ENCODE measurements at places on chromosomes 4 and X.

GRCh38 chr4:22881411-22881810 lies 188.7 kb downstream of the GBA3 start:
- no peak for DNase-seq

DNA sequence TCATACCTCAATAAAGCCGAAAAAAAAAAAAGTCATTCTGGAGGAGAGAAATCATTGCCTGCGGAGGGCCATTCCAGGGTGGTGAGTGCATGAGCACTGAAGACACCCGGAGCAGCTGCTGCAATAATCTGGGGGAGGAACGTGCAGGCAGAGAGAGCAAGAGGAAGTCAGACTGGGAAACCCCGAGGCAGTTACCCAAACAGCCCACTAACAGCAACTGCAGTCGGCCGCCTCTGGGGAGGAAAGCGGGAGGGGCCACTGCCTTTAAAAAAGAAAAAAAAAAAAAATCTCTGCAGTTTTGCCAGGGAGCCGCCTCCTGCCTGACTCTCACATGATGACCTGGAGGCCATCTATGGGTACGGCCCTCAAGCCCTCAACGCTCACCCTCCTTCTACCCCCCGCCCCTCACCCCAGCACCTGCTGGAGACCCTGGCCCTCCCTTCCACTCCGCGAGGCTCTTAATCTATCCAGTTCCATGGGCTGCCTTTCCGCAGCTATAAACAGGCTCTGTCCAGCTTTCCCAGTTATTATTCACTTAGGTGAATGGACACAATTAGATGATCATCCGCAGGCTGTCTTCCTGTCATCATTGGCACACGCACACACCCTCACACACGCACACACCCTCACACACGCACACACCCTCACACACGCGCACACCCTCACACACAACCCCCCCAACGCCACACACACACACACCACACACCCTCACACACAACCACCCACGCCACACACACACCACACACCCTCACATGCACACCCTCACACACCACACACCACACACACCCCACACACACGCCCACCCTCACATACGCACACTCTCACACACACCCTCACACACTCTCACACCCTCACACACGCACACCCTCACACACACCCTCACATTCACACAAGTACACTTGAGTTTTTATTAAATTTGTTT lies 3.4 kb upstream of the AVPR2 start:
- DNase-seq, result peak; percentile 76

- peak; percentile 8 for DNase-seq
These were observed 826.2 kb upstream of the TENM3 start for GRCh38 chr4:181416966-181417365.

DNA sequence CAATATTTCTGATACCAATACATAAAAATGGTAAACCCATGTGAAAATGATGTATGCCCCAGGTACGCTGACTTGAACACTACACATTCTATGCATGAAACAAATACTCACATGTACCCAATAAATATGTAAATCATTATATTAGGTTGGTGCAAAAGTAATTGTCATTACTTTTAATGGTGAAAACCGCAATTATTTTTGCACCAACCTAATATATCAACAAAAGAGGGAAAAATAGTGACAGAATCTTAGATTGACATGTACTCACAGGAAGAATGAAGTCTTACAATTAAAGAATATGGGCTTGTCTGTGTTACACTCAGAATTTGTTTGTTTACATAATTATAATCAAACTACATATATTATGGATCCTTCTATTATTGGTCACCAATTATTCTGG lies 82.3 kb downstream of the GLRA3 start:
- no peak for DNase-seq

GRCh38 chrX:13414006-13414647 lies 94.3 kb upstream of the ATXN3L start:
- DNase-seq, result no peak

DNA sequence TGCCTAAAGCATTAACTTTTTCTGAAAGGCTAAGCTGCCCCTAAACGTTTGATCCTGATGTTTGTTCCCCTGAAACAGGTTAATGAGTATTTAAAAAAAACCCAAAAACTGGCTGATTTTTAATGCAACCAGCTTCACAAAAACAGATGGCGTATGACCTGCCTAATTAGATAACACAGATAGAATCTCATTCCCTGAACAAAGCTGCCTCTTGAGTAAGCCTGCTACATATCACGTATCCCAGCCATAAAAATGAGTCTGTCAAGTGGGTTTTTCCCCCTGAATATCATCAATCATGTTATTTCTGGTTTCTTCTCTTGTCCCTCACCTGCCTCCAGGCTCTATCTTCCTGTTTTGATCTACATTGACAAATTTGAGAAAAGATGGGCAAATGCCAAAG lies 154.2 kb upstream of the FAM9B start:
- DNase-seq, result no peak

GRCh38 chr4:132396636-132397035 lies 752.5 kb upstream of the PCDH10 start:
- DNase-seq, result no peak

GRCh38 chr4:168741281-168742173 lies 244.7 kb downstream of the PALLD start:
- DNase-seq, result no peak

GRCh38 chr4:30790123-30790522 lies 70.0 kb downstream of the PCDH7 start:
- DNase-seq, result no peak

GRCh38 chrX:71315917-71316316 lies 14.4 kb downstream of the ITGB1BP2 start:
- no peak for DNase-seq

DNA sequence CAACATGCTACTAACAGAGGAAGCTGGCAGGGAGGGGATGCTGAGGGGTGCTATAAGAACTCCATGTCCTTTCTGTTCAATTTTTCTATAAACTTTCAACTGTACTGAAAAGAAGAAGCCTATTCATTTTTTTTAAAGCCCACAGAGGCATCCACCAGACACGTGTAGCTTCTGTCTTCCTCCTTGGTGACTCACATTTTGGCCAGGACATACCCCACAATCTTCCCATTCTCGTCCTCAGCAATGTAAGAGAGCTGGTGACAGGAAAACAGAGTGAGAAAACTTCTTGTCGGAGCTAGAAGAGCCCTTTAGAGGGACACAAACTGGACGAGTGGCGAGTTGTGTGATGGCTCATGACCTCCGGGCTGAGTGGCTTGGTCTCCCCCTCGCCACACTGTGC lies 1.1 kb downstream of the NAA10 start:
- no peak for DNase-seq

DNA sequence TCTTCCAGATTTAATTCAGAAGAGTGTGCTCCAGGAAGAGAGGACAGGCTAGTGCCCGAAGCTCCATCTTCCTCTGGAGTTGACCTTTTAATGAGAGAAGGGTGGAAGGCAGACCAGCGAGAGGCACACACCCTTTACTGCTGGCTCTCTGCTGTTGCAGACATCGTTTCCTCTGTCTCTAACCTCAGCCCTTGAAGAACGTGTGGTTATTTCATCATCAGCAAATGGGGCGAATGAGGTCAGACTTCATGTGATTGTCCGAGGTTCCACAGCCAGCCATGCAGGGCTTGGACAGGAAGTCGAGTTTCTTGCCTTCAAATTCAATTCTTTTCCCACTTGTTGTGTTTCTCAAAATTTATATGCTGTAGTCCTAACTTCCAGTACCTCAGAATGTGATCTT lies 155.2 kb upstream of the MSX1 start:
- DNase-seq, result no peak

DNA sequence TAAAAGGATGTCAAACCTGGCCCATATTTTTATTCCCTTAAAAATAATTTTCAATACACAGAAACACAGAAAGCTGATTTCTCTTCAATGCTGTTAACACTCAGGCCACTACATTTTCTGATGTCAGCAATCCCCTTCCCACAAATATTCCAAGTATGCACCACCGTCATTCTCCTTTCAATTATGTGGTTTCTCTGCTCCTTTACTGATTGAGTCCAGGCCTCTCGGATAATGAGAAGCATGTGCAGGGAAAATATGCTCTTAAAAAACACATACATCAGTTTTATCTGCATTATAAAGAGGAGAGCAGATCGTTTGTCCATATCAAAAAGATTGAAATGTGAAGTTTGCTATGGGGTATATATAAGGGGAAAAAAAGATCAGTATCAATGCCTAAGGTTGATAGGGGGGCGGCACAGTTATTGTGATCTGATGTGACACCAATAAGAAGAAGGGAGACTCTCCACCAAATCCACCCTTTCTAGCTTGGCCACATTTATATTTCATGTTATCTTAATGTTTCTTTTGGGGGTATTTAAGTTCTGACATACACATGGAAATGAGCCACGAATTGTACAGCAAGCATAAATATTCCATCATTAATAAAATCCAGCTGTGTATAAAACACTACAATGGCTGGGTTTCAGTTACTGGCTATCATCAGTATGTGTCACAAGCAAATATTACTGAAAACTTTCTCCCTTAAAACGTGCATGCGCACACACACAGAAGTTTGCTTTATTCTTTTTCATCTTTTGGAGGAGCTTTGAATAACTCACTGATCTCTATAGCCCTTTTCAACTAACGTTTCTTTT lies 6.4 kb downstream of the AMOT start:
- DNase-seq, result no peak

DNA sequence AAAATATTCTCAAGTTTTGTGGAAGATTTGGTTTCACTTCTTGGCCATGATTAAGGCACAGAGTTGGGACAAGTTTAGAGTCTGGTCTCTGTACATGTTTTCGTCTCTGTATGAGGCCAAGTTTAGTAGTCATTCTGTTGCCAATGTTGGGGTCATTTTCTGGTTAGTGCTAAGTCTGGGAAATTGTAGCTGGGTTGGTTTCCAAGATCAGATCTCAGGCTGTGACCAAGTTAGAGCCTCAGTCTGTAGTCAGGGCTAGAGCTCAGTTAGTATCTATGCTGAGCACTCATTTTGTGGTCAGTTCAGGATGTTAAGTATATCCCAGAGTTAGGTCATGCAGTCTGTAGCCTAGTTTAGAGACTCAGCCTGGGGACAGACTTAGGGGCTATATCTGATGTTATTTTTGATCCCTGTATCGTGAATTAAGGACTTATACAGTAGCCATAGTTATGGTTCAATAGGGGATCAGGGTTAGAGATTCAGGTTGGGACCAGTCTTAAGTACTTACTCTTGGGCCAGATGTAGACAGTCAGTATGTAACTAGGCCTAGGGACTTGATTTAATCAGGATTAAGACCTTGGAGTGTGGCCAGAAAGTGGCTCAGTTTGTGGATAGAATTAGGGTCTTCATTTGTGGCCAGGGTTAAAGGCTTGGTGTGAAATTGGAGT lies 6.6 kb upstream of the ENOX2 start:
- DNase-seq, result no peak

DNA sequence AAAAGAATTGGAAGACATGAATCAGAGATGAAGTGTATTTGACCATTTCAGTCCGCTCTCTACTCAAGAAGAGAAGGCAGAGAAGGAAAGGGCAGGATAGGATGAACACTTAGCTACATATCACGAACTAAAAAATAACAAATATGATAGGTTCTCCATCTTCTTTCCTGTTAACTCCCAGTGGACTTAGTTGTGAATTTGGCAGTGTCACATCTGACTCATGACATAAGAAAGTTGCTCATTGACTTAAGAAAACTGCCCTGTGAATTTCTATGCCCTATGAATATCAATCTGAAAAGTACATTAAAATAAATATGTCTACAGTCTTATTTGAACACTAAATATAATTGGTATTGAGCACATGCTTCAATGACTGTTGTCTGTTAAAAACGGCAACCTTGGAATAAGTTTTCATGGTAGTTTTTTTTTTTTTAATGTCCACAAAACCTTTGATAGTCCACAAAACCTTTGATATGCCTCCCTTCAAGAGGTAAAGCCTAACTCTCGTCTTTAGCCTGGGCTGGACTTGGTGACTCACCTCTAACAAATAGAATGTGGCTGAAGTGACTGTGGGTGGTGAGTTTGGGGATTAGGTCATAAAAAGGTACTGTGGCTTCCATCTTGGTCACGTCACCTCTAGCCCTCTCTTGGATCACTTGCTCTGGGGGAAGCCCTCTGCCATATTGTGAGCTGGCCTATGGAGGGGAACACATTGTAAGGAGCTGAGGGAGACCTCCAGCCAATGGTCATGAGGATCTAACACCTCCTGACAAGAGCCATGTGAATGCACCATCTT lies 184.7 kb upstream of the S100G start:
- DNase-seq, result no peak

GRCh38 chrX:71606536-71607216 lies 11.6 kb downstream of the CXCR3 start:
- DNase-seq, result no peak

DNA sequence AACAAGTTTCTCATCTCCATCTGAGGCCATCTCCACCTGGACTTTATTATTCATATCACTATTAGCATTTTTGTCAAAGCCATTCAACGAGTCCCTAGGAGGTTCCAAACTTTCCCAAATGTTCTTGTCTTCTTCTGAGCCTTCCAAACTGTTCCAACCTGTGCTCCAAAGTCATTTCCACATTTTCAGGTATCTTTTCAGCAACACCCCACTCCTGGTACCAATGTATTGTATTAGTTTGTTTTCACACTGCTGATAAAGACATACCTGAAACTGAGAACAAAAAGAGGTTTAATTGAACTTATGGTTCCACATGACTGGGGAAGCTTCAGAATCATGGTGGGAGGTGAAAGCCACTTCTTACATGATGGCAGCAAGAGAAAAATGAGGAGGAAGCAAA lies 385.4 kb upstream of the GATB start:
- DNase-seq, result no peak

DNA sequence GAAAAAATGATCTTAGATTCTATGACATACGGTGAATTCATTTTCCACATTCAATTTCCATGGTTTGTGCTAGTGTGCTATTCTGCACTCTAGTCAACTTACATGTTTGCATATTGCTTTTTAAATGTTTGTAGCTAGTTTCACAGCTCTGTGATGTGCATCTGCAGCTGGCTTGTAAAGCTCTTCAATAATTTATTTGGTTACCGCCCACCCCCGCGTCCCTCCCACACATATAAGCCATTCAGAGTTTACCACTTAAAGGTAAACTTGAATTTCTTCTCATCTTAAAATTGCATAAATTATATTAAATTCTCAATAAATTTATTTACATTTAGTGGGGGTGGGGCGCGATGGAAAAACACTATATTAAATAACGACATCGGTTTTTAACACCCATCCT lies 291 bp upstream of the NBDY start:
- DNase-seq, result no peak

- DNase-seq, result no peak
These were observed 276.0 kb upstream of the TET2 start for GRCh38 chr4:104870495-104871233.

GRCh38 chr4:146333187-146333894 lies 119.0 kb downstream of the REELD1 start:
- peak; percentile 86 for DNase-seq

- DNase-seq, result no peak
These were observed 206.3 kb downstream of the PDGFC start for GRCh38 chr4:156765277-156765676.
